ENCODE measurements at places on chromosomes 3 and 15.

DNA sequence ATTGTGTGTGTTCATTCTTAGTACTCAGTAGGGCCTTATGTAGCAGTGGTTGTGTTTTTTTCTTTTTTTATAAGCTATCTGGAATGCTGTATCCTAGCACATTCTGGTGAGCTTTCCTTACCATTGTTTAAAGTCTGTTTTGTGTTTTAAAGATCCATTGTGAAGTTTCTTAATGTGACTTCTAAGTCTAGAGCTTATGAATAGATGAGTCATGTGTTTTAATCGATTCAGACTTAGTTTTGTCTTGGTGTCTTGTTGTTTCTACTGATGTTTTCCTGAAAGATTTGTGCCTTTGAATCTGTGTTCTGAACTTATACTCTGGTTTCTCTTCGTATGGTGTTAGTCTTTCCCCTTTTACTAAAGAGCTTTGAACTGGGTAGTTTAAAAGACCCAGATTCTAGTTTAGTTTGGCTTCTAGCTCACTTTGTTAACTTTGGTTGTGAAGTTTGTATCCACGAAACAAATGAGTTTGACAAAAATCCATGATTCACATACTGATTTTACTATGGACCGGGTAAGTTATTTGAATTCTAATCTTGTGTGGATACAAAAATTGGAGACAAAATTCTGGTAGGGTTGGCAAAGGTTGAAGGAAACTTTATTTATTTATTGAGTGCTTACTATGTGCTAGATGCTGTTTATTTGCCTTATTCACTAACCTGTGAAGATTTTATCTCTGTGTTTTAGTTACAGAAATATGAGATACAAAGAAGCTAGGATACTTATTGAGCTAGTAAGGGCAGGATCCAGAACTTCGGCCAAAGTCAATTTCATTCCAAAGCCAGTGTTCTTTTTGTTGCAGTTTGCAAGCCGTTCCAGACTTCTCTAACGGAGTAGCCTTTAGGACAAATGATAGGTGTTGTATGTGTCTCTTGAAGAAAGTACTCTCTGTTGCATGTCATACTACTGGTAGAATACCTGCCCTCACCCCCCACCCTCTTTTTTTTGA lies 24.8 kb downstream of the AKAP13 start:
- DNase-seq, result no peak

DNA sequence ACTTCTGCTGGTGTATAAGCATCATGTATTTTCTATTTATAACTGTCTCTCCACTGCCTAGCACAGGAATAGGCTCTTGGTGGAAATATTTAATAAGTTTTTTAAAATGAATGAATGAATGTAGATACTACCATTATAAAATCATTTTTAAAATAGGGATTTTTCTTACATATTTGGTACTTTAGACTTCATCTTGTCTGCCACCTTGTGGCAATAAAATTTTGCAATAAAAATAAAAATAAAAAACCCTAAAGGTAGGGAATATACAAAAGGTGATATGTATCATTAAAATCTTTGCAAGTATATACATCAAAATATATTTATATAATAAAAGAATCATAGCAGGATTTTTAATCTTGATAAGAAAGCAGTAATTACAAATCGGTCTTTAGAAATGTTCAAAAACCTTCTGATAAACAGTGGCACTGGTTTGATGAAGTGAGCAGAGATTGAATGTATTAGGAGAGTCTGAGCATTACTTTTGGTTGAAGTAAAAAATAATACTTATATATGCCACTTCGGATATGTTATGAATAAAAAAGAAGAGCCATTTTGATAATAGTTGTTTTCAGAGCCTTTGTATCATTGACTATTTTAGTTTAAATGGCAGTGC lies 95.2 kb downstream of the SPATA16 start:
- no peak for DNase-seq

GRCh38 chr15:58203537-58203936 lies 65.4 kb downstream of the AQP9 start:
- DNase-seq, result no peak

GRCh38 chr3:24578951-24579421 lies 84.3 kb upstream of the THRB start:
- no peak for DNase-seq
